ENCODE measurements at places on chromosomes 11 and 22. TPM values are rescaled to one million over a fixed set of nuclear protein-coding genes. Genes with fewer than 3 reads are reported as not detected.

Gene GP1BB
- 0.40 TPM for total RNA-seq

Gene KCNE3
- 16.4 TPM for total RNA-seq

Gene HIC2
- total RNA-seq: 12.2 TPM

- H3K27me3 ChIP-seq: no peaks in the 10 kb centered on the region
- DNase-seq: no peak
- H3K4me1 ChIP-seq: no peaks in the 10 kb centered on the region
- no peak overlapping the region for H3K4me3 ChIP-seq
- peaks cover 19% of the 10 kb centered on the region for H3K36me3 ChIP-seq
Observed at GRCh38 chr11:124658986-124659385, 14.6 kb downstream of the SIAE start.

- no peak for DNase-seq
- peaks cover 30% of the 10 kb centered on the region for H3K4me1 ChIP-seq
Observed at GRCh38 chr11:72754149-72754543, 1.9 kb upstream of the ARAP1 start.

GRCh38 chr11:94593030-94593429 lies 25.9 kb downstream of the PIWIL4 start:
- no peaks in the 10 kb centered on the region for H3K4me1 ChIP-seq
- no peak overlapping the region for H3K27ac ChIP-seq
- H3K4me3 ChIP-seq: no peak overlapping the region

GRCh38 chr22:24926428-24926725 lies 20.1 kb downstream of the LHFPL7 start:
- no peaks in the 10 kb centered on the region for H3K36me3 ChIP-seq
- H3K4me1 ChIP-seq: no peaks in the 10 kb centered on the region
- H3K27ac ChIP-seq: no peak overlapping the region
- no peak for DNase-seq

GRCh38 chr11:10908215-10908951 lies 50.5 kb upstream of the ZBED5 start:
- no peaks in the 10 kb centered on the region for H3K27me3 ChIP-seq
- no peak overlapping the region for H3K4me3 ChIP-seq
- no peaks in the 10 kb centered on the region for H3K36me3 ChIP-seq
- H3K4me1 ChIP-seq: no peaks in the 10 kb centered on the region

- no peak for DNase-seq
- no peaks in the 10 kb centered on the region for H3K4me1 ChIP-seq
- no peak overlapping the region for H3K27ac ChIP-seq
- no peaks in the 10 kb centered on the region for H3K36me3 ChIP-seq
- H3K27me3 ChIP-seq: no peaks in the 10 kb centered on the region
Observed at GRCh38 chr22:45612940-45613339, 58.7 kb upstream of the ATXN10 start.

All from naive thymus-derived CD4-positive, alpha-beta T cell (primary cell).